ENCODE measurements at places on chromosomes 16 and 17.

DNA sequence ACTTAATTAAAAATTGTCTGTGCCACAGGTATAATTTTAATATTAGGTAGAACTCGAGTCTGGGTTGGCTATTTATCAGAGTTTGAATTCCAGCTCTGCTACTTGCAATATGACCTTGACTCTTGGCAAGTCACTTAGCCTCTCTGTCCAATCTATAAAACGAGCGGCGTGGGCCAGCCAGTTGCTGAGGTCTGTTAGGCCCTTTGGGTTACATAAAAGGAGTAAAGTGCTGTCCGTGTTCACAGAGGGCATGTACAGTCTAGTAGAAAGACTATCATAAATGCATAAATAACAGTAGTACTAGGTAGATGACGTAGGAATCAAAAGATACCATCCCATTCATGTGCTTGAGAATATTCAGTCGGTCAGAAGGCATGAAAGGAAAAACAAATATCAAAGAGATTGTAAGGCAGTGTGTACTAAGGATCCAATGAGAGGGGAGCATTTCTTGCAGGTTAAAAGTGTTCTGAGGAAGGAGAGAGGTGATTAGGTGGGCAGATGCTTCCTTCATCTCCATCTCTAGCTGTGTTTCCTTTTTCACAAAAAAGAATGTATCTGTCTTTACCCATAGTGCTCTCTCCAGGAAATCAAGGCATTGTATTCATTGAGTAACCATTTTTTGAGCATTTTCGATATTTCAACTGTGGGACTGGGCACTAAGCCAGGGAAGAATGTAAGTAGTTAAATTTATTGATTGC, 2.4 kb downstream of the TNRC6A start:
- no peak for DNase-seq

DNA sequence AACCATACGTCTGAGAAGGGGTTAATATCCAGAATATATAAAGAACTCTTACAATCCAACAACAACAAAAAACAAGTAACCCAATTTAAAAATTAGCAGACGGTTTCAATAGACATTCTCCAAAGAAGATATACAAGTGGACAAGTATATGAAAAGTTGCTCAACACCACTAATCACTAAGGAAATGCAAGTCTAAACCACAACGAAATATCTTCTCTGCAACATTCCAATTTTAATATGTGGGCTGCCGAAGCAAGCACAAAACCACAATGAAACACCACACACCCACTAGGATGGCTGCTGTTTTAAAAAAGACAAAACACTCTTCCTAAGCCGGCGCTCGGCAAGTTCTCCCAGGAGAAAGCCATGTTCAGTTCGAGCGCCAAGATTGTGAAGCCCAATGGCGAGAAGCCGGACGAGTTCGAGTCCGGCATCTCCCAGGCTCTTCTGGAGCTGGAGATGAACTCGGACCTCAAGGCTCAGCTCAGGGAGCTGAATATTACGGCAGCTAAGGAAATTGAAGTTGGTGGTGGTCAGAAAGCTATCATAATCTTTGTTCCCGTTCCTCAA, 5.9 kb upstream of the SLC13A2 start:
- peak; percentile 40 for DNase-seq

DNA sequence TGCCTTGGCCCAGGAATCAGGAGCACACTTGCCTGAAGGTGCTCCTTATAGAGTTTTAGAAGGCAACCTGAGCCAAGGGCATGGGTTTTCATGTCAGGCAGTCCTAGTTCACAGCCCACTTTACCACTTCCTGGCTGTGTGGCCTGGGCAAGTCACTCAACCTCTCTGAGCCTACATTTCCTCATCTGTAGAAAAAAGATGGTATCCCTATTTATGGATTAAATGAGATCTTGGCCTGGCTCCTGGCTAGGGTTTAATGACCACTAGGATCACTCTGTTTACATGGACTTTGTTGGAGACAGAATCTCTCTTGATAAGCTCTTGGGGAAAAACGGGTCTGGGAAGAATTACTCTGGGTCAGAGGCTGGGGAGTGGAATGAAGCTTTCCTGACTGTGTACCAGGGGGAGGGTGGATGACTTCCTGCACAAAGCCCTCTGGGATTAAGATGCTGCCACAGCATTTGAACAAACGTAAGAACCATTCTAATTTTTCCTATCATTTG, 2.3 kb downstream of the MT2A start:
- no peak for DNase-seq

GRCh38 chr16:88526906-88527185, 43.4 kb upstream of the ZC3H18 start:
- DNase-seq = no peak

DNA sequence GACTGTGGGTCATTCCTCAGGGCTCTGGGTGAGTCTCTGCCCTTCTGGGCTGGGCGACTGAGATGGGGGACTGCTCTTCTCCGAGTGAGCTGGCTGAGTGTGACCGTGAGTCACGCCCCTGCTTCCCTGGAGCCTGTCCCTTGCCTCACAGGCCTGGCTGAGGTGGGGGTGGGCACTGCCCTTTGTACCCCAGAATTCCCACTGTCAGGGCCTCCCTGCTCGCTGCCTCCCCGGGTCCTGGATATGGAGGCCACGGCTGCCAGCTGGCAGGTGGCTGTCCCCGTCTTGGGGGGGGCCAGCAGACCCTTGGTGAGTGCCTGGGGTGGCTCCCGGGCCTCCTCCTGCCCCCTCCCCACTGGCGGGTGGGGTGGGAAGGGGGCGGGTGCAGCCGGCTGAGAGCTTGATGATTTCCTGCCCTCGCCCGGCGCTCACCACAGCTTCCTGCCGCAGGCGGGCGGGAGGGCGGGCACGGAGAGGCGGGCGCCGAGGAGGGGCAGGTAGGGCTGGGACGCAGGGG, at the start of gene LAT:
Gene LAT, plus strand, starts transcription at position 434 of the 517 bp plus-strand sequence. CDS start 366 bp downstream, outside the sequence.
- no peak for DNase-seq

DNA sequence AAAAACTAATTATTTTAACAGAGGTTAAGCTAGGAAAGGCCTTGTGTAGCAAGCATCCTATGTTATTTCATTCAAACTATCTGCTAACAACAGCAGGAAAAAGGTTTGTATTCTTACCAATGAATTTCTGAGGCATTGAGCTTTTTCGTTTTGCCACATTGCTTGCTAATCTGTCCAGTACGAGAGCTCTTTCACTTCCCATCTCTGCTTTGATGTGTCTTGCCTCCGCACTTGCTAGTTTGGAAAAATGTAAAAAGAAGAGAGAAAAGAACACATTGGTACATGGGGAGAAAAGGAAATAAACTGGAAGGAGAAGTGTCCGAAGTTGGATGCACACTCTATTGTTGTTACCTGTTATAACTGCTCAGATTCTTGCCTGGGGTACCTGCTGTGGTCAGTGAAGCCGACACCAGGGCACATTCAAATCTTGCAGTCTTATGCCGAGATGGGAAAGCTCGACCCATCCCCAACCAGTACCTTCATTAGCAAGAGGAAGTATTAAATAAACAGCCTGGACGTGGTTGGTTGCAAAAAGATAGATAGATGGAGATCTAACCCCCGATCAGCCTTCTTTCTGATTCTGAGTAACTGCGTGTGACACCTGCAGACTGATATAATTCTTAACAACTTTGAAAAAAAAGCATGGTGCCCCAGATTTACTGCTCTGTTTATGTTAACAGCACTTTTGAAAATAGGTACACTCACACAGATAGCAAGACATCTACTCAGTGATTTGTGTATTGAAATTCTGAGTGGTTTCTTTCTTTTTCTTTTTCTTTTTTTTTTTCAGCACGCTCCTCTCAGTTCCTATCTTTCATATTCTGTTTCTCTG, 40.0 kb downstream of the GRB7 start:
- DNase-seq = no peak

- no peak for DNase-seq
Observed at GRCh38 chr17:80746262-80746935, 201.8 kb downstream of the RPTOR start.

DNA sequence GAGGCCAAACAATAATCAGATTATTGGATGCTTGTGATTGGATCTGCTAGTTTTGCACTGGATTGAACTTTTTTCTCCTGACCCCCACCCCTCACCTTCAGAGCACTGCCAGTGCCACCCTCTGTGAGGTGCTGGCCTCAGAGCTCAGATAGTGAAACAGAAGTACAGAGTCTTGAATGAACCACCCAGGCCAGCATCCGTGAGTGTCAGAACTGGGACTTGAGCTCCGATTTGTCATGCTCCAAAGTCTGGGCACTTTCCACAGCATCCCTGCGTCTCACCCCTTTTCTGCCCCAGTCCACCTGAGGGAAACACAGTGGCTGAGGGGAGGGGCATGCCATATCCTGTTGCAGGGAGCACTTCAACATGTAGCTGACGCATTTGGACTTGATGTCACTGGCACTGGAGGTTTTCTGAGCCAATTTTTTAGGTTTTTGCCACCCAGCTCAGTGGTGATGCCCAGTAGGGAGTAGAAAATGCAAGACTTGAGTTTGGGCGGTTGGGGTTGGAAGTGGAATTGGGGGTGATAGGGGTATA, 47.3 kb downstream of the SMPD3 start:
- DNase-seq = no peak

DNA sequence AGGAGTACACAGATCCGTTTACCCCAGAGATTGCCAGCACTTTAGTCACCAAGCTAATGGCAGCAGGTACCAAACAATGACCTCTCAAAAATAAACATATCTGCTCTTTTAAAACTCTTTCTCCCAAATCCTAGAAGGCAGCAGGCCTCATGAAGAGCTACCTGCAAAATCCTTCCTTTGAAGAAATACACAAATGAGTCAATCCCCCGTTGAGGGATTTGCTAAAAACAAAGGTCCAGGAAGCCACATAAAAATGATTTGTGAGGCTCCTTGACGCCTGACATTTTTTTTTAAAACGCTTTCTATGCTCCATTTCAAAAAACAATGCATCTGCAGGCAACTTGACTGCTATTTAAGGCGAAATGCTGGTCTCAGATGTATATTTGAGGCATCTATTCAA, 58.2 kb downstream of the NACA2 start:
- no peak for DNase-seq

DNA sequence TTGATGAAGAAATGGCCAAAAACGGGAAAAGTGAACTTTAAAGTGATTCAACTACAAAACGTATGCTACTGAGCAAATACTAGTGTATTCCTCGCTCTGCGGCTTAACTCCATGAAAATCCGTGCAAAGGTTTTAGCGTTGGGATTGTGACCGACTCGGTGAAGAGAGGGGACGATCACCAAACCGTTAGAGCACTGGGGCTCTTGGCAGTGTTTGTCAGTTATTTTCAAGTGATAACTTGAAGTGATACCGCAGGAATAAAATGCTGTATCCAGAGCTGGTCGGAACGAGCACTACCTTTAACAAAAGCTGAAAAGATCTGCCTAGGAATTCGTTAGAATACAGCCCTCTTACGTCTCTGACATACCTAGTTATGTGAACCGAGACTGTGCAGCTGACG, 773 bp upstream of the PPM1D start:
- DNase-seq = no peak

- no peak for DNase-seq
Observed at GRCh38 chr17:66032082-66032712, 159.7 kb downstream of the CEP112 start.

- DNase-seq = peak; percentile 90
Observed at GRCh38 chr17:2111691-2112090, 56.8 kb downstream of the HIC1 start.

GRCh38 chr16:76729525-76729924, 452.3 kb downstream of the CNTNAP4 start:
- DNase-seq = no peak

- DNase-seq = no peak
Observed at GRCh38 chr16:86479419-86479818, 30.9 kb upstream of the FOXF1 start.

DNA sequence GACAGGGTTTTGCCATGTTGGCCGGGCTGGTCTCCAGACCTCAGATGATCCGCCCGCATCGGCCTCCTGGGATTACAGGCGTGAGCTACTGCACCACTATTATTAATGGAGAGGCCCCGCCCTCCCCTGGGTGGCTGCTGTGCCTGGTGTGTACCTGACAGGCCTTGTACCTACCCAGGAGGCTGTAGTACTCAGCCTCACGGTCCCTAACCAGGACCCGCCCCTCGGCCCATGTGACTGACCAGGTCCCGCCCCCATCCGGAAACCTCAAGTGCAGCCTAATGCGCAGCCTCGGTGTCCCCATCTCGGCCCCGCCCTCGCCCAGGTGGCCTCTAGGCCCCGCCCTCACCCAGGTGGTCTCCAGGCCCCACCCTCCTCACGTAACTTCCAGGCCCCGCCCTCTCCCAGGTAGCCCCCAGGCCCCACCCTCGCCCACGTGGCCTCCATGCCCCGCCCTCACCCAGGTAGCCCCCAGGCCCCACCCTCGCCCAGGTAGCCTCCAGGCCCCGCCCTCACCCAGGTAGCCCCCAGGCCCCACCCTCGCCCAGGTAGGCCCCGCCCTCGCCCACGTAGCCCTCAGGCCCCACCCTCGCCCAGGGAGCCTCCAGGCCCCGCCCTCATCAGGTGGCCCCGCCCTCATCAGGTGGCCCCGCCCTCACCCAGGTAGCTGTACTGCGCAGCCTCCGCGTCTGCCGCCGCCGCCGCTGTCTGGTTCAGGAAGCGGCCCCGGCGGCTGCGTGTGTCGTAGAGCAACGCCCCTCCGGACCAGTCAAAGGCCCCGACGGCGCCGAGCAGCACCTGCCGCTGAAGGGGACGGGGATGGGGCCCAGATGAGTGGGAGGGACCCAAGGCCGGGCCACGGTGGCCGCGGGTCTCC, 31.0 kb downstream of the HASPIN start:
- no peak for DNase-seq

DNA sequence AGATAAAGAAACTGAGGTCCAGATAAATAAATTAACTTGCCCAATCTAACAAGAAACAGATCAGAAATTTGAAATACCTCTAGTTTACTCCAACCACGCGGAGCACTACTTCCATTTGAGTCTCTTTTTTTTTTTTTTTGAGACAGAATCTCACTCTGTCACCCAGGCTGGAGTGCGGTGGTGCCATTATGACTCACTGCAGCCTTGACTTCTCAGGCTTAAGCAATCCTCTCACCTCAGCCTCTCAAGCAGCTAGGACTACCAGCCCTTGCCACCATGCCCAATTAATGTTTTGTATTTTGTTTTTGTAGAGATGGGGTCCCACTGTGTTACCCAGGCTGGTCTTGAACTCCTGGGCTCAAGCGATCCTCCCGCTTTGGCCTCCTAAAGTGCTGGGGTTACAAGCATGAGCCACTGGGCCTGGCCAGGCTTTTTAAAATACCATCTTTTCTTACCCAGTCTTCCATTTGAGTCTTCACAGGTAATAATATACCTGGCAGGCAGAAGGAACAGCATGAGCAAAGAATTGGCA, 3.3 kb upstream of the NACA2 start:
- DNase-seq = no peak

DNA sequence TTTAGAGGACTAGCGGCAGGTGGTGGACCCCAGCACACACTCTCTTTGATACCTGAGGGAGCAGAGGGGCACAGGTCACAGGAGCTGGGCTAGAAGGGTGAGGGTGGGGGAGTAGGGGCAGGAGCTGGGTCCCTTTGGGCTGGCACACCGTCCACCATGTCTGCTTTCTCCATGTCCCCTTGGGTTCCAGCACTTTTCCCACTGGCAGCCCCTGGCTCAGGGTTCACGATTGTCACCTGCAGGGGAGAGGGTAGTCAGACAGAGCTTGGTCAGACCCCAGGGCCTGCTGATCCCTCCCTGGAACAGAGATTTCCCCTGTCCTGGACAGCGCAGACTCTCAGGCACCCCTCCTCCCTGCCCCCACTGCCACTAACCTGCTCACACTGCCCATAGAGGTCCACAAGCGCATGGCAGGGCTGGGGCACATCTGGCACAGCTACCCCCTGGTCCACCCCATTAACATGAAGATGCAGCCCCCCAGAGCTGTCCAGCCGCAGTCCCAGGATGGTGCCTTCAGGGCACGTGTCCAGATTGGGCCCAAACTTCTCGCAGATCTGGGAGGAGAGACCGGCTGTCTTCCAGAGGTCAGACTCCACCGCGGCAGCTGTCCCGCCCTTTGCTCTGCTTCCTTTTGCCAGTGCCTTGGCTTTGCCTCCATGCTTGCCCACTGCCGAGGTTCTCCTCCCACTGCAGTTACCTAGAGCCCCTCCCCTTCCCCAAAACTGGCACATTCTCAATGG, 3.1 kb upstream of the GPS2 start:
- DNase-seq = no peak
